A549 treated with DMSO at 1 μM for 4 hours (cell line): ENCODE measurements at places on chromosomes 3 and 15. TPM values are rescaled to one million over a fixed set of nuclear protein-coding genes. Genes with fewer than 3 reads are reported as not detected.

SLC24A5 gene
- total RNA-seq, result not detected in 5 replicates

CYP1A1 gene
- total RNA-seq, result 1.3 to 3.1 TPM (median 1.8 TPM) in 5 replicates

PDHB gene
- 57.9 to 68.2 TPM (median 64.1 TPM) in 5 replicates for total RNA-seq

BLM gene
- 12.1 to 15.5 TPM (median 12.4 TPM) in 5 replicates for total RNA-seq

FAM107A gene
- total RNA-seq, result not detected in 5 replicates

WDR5B gene
- 3.0 to 4.1 TPM (median 3.4 TPM) in 5 replicates for total RNA-seq

IL17RE gene
- 0.76 to 1.1 TPM (median 0.95 TPM) in 5 replicates for total RNA-seq

SCAMP2 gene
- 60.9 to 73.2 TPM (median 67.6 TPM) in 5 replicates for total RNA-seq

PEAK1 gene
- 7.3 to 12.6 TPM (median 12.2 TPM) in 5 replicates for total RNA-seq

TPRA1 gene
- 45.7 to 60.5 TPM (median 50.7 TPM) in 5 replicates for total RNA-seq

CNTN6 gene
- not detected in 5 replicates for total RNA-seq

ATP8B4 gene
- 0.80 to 1.6 TPM (median 0.84 TPM) in 5 replicates for total RNA-seq

TGM4 gene
- 0.05 to 0.09 TPM (median 0.07 TPM) in 3 of 5 replicates, not detected in the others for total RNA-seq

DALRD3 gene
- total RNA-seq, result 18.4 to 24.0 TPM (median 22.8 TPM) in 5 replicates

ANKUB1 gene
- not detected in 5 replicates for total RNA-seq

NPAP1 gene
- not detected in 5 replicates for total RNA-seq

TERC gene
- total RNA-seq, result 0.93 TPM in 1 of 5 replicates, not detected in the others

ABI3BP gene
- 1.0 to 4.1 TPM (median 1.7 TPM) in 5 replicates for total RNA-seq

AMIGO3 gene
- 0.48 to 0.91 TPM (median 0.61 TPM) in 5 replicates for total RNA-seq

SLC28A2 gene
- total RNA-seq, result not detected in 5 replicates

GABPB1 gene
- 29.3 to 35.5 TPM (median 32.7 TPM) in 5 replicates for total RNA-seq

CTNNB1 gene
- total RNA-seq, result 162 to 184 TPM (median 178 TPM) in 5 replicates

TMEM40 gene
- 0.23 to 0.55 TPM (median 0.42 TPM) in 5 replicates for total RNA-seq

NLGN1 gene
- total RNA-seq, result not detected in 5 replicates

NSMCE3 gene
- 14.8 to 17.3 TPM (median 15.3 TPM) in 5 replicates for total RNA-seq

ITGB5 gene
- total RNA-seq, result 382 to 429 TPM (median 404 TPM) in 5 replicates

SEMA3G gene
- total RNA-seq, result 0.03 to 0.30 TPM (median 0.09 TPM) in 5 replicates

KNG1 gene
- total RNA-seq, result 0.17 TPM in 1 of 5 replicates, not detected in the others

C3orf49 gene
- not detected in 5 replicates for total RNA-seq
